Caco-2 (cell line): ENCODE measurements at places on chromosomes 5 and 9. TPM values are rescaled to one million over a fixed set of nuclear protein-coding genes. Genes with fewer than 3 reads are reported as not detected.

AIF1L gene
- total RNA-seq: 20.8 and 23.3 TPM in 2 replicates

SH2D3C gene
- total RNA-seq: 0.34 TPM in 1 of 2 replicates, not detected in the other

STX17 gene
- total RNA-seq: 40.2 and 41.1 TPM in 2 replicates

OR1J1 gene
- not detected in 2 replicates for total RNA-seq
